ENCODE measurements at places on chromosomes 3 and 15.

GRCh38 chr15:58551084-58551763, 119.4 kb downstream of the LIPC start:
- no peak for DNase-seq

GRCh38 chr3:37535526-37536432, 325.9 kb upstream of the CTDSPL start:
- DNase-seq = no peak

DNA sequence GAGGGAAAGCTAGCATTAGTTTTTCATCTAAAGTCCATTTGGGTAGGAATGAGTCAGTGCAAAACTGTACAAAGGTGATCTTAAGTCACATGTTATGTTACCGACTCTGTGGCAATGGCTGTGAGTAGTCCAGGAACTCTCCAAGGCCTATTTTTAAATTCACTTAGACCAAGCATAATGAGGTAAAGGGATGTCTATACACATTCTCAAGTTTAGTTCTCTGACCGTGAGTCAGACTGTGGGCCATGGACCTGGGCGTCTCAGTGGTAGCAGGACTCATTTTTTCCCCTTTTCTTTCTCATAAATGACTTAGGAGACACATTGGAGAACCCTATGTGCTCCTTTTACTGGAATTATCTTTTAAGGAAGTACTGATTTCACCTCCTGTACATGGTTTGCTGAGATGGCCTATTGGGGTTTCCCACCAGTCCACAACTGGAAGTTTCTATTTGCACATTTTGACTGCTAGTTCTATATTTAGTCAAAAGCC, 488.7 kb upstream of the TPRG1 start:
- no peak for DNase-seq

GRCh38 chr3:95148107-95148506, 1085.2 kb downstream of the NSUN3 start:
- no peak for DNase-seq

DNA sequence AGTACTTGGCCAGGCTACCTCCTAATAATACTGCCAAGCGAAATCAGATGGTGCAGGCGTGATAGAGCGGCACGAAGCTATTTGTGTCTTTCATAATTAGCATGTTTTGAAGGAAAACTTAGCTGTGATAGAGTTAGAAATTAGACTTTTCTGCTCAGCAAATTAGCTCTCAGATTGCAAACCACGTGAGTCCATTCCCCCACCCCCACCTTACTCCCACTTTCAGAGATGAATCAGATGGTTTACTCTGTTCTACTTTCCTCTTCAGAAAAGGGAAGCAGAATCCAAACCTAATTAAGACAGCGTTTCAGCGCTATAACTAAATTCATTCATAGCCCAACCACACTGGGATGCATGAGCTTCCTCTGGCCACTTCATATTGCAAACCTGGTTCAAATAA, 214.6 kb downstream of the SLCO3A1 start:
- DNase-seq = no peak

DNA sequence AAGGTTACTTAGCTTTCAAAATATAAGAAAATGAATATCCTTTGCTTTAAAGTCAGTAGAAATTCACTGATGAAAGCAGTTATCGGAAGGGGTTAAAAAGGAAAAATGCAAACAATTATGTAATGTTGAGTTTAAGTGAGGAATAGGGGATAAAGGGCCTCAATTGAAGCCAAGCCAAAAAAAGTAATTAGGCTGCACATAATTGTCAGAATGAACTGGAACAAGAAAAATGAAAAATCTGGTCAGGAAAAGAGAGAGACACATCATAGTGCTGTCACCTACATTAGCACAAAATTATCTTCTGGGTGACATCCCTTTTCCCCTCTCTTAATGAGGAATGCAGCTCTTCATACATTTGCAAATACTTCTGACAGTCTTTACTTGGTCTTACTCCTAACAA, 48.8 kb upstream of the PIK3R4 start:
- DNase-seq = no peak

GRCh38 chr15:77563623-77564156, 69.0 kb downstream of the LINGO1 start:
- DNase-seq = no peak

DNA sequence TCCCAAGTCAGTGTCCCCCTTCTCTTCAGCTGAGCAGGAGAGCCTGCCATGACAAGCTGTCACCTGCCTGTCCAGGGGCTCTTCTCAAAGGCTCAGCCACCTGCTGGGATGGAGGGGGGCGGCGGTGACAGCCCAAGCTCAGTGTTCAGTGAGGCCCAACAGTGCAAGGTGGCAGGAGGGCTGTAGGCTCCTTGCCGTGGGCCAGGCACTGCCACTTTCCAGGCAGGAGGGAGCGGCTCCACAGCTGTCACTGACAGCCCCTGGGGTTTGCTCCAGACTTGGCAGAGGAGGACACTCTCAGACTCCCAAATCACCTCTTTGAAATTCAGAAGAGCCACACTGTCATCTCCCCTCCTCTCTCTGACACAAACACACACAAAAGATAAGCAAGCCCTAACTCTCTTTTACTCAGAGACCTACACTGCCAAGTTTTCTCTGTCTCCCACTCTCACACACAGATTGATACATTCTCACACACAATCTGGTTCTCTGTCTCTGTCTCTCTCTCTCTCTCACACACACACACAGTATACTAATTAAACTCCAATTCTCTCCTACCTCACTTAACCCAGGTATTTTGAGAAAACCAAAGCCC, 443.3 kb downstream of the EPHB1 start:
- no peak for DNase-seq

DNA sequence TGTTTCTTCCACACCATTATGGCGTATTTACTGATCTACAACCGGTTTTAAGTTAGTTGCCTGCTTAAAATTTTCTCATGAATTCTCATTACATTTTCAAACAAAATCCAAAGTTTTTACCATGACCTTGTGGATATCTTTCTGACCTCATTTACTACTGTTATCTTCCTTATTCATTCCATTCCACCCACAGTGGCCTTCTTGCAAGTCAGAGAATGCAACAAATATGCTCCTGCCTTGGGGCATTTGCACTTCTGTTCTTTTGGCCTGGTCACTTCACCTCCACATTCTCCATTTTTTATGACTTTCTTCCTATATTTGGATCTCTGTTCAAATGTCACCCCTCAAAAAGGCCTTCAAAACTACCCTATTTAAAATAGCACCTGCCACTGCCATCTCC, 8.8 kb upstream of the SLC15A2 start:
- no peak for DNase-seq

GRCh38 chr3:38089163-38089562, 47.8 kb downstream of the ACAA1 start:
- DNase-seq = no peak

GRCh38 chr15:65512807-65513416, 4.6 kb downstream of the DPP8 start:
- peak; percentile 82 for DNase-seq

DNA sequence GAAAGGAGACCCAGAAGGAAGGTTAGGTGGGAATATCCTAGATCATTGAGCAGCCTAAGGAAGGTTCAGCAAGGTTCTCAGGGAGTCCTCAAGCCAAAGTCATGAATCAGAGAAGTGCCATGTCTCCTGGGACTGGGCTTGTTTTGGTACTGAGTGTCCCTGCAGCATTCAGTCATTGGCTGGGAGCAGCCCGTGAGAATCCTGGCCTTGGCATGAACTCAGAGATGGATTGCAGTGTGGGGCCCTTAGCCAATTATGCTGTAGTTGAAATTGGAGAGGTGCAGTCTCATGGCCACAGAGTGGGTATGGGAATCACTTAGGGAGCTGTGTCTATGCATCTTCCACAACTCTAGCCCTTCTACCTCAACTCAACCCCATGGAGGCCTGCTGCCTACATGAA, 17.0 kb upstream of the PPM1L start:
- DNase-seq = no peak

- no peak for DNase-seq
Measured at GRCh38 chr3:63508305-63508704, 144.2 kb upstream of the SNTN start.

DNA sequence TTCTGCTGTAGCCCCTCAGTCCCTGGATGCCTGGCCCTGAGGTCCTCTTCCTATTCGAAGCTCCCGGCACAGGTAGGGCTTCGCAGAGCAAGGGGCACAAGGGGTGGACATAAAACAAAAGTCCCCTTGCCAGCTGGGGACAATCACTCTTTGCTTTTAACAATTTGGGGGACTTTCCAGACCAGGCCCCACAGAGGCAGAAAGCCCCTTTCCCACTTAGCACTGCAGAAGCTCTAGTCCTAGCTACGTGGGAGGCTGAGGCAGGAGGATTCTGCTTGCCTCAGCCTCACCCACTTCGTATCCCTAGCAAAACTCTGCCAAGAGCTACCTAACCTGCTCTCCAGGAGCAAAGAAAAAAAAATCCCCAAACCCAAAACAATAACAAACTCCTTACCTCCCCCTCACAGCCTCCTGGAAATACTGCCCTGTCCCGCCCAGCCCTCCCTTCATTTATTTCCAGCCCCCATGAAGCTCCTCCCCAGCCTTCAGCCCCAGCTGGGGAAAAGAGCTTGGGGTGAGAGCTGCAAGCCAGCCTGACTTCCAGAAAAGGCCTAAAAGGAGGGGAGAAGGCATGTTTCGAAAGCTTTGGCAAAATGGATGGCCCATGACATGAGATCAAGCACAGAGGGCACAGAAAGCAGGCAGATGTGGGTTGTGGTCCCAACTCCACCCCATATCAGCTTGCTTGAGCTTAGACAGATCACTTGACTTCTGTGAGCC, at the start of gene CIDEC:
Gene CIDEC (minus strand): TSS at position 424 of the 720 bp plus-strand sequence. CDS start 1,767 bp downstream, outside the sequence.
- DNase-seq = no peak

- DNase-seq = no peak
Measured at GRCh38 chr3:65535260-65535659, 503.5 kb downstream of the MAGI1 start.

GRCh38 chr15:74642734-74643664, 27.4 kb downstream of the CLK3 start:
- DNase-seq = no peak

GRCh38 chr15:93801206-93801605, 430.2 kb upstream of the MCTP2 start:
- no peak for DNase-seq

DNA sequence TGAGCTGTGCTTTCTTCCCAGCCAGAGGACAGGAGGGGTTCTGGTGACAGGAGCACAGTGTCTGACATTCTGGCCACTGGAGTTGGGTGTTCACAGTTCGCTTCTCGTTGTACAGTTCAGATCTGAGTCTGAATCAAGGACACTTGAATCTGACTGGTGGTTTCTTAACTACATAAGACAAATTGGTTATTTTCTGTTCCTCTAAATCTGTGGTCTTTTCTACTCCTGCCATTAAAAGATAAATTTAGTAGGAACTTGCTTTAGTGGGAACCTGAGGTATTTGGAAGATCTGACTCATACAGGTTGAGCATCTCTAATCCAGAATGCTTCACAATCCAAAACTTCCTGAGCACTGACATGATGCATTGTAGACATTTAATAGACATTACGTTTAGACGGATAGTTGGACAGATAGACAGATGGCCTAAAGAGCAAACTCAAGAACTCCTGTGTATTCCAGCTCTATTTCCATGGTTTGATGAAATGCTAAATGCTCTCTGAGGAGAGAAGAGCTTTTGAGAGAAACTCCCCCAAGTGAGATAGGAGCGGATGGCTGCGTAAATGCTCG, 71.0 kb downstream of the CCK start:
- DNase-seq = no peak

DNA sequence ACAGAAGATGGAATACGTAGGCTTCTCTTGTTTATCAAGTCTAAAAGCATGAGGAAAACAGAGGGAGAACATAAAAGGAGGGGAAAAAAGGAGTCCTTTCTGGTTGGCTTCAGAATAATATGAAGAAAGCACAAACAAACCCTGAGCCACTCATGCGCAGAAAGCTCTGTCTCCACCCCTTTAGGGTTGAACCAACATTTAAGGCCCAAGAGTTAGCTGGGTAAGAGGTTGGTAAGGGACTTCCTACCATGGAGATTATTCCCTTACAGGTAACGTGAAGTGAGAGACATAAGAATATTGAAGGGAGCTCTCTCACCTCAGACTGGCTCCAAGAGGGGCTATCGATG, 145.3 kb downstream of the RORA start:
- DNase-seq = no peak

- DNase-seq = no peak
Measured at GRCh38 chr15:47754312-47754711, 37.0 kb downstream of the SEMA6D start.

DNA sequence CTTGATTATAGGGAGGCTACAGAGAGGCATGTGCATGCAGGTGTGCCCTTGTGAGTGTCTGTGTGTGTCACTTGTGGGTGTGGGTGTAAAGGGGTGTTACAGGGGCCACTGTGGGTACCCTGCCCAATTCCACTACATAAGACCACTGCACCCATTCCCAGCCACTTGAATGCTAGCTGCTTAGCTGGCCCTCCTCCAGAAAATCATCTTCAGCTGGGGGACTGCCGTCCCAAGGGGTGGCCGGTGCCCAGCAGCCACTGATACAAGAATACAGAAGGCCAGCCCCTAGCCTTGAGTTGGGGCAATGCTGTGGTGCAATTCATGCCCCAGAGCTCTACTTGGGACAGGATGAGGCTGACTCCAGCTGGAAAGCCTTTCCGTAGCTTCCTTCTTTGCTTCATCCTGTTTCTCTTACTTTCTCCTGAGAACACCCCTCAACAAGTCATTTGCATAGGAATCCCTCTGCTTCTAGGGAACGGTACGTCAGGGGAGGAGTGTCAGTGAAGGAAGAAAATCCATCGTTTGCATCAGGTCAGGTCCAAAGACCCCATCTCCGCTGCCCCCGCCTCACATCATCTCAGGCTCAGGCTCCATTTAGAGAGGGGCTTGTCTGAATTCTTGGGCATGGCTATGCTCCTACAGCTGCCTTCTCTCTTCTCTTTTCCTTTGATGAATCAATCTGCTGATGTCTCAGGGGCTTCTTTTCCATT, 72.0 kb downstream of the SCN5A start:
- no peak for DNase-seq

DNA sequence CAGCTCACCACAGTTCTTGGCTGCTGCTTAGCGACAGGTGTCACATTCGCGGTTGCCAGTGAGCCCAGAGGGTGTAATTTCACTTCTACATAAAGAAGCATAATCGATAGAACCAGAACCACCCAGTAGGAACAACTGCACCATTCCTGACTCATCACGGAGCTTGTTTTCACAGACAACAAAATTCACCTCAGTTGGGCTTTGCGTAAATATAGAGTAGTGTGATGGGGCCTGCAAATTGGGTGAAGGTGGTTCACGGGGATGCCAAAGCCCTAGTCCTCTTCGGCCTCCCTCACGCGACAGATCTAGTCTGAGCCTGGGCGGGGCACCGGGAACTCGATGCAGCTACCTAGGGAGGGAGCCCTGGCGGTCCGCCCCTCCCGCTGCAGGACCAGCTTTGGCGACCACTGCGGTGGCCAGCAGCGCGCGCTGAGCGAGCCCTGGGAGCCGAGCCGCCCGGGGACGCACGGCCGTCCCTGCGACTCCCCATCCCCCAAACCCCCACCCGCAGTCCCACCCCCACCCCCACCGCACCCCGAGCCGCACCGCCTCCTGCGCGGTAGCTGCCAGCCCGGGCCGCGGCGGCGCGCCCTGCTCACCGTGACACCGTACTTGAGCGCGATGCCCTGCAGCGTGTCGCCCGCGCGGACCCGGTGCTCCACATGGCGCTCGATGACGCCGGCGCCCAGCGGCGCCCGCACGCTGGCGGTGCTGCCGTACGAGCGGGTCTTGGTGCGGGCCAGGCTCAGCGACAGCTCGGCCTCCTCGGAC, 519 bp downstream of the LYSMD2 start:
- no peak for DNase-seq

- no peak for DNase-seq
Measured at GRCh38 chr3:40073310-40074007, 236.0 kb upstream of the EIF1B start.

Measured in urinary bladder (tissue), 4 donors.